ENCODE measurements at places on chromosomes 12 and 14.
A peak's percentile ranks its signal among the peaks of the same experiment; 100 is the strongest.

- no peak for DNase-seq
These were observed 5.5 kb downstream of the ZCCHC8 start for GRCh38 chr12:122495258-122495657.

- no peak for DNase-seq
These were observed 28.2 kb downstream of the GALNT16 start for GRCh38 chr14:69288011-69288771.

DNA sequence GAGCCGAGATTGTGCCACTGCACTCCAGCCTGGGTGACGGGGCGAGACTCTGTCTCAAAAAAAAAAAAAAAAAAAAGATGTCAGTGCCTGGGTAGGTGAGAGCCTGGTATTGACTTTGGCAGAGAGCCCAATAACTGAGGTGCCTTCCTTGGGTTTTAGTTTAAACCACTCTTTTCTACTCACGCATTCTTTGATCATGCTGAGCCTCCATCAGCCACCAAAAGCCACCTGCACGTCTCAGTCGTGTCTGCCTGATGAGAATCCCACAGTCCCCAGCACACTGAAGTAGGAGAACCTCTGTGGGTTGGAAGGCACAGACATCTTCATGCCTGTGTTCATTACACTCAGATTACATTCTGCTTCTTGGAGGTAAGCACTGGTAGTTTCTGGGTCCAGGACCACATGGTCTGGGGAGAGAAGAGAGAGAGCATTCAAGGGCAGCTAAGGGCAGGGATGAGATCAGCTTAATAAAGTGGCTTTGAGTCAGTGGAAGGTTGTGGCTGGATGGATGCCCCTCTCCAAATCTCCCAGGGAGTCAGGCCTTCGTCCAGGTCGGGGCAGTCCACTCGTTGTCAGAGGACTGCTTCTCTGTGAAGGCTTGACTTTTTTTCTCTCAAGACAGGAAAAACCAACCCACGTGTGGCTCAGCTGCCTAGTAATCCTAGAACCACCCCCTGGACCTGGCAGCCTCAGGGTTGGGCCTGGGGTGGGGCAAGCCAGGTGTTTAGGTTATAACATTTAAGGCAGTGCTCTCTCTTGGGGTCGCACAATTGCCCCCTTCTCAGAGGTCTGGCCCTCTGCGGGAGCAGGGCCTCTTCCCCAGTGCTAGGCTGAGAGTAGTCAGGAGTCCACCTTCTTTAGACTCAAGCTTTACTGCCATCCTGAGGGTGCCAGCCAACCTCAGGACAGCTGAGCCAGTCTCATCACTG lies 32.6 kb upstream of the MAX start:
- no peak for DNase-seq

DNA sequence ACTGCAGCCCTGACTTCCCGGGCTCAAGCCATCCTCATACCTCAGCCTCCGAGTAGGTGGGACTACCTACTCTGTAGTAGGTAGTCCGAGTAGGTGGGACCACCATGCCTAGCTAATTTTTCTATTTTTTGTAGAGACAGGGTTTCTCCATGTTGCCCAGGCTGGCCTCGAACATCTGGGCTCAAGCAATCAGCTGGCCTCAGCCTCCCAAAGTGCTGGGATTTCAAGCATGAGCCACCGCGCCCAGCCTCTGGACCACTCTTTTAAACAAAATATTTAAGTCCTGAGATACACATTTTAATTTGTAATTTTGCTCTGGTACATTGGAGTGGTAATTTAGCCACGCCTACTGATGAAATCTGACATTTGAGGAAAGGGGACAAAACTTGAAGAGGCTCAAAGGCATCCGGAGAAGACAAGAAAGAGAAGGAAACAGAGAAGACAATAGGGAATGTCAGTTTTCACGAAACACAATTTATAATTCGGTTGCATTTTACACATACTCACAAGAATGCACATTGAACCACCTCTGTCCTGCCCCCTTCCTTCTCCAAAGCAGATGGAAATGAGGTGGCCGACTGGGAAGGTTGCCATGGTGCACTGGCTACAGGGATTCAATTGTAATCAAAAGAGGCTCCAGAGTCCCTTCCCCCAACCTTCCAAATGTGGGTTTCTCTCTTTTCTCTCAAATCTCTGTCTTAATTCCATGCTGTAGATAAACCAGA lies 9.7 kb upstream of the TUBA1A start:
- no peak for DNase-seq

- no peak for DNase-seq
These were observed 800.2 kb upstream of the LRFN5 start for GRCh38 chr14:40806471-40806870.

DNA sequence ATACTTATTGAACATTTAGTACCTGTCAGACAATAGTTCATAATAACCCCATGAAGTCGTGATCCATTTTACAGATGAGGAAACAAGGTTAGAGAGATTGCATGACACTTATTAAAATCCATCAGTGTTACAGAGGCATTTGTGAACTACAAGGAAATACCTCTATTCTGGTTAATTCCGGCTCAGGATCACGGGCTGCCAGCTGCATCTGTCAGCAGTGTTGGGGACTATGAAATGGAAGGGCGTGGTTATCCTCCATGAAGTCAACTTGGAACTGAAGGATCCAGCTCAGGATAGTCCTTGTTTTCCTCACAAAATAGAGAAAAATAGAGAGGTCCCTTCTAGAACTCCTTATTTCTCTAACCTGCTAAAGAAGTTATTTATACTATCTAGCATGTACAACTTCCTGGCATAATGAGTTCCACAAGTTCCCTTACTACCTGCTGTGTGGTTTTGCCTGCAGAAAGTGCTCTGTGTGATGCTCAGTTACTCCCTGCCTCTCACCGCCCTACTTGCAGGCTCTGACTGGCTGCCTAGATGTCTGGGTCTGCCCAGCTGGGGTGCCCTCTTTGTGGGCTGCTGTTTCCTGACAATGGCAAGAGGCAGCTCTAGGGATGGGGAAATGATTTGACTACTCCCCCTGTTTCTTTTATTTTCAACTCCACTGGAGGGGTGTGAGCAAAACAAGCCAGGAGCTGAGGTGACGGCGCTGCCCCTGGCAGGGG lies 36.8 kb downstream of the PLXNC1 start:
- DNase-seq: no peak

GRCh38 chr14:68292441-68293215 lies 473.0 kb downstream of the RAD51B start:
- no peak for DNase-seq

DNA sequence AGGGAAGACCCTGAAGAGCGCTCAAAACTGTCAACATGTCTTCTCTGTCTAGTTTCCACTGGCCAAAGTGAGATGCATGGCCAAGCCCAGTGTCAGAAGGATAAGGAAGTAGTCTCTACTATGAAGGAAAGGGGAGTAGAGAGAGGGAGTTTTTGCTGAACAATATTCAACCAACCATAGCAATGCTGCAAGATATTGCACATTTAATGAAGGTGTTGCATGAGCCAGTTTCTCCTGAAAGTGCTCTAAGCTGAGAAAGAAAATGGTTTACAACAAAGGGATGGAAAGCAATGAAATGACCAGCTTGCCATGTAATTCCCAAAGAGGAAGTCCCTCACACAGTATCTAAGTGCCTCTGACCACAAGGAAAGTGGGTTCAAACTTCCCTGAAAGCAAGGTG lies 40.0 kb upstream of the NID2 start:
- DNase-seq: no peak

- DNase-seq: no peak
These were observed 244.2 kb downstream of the KSR2 start for GRCh38 chr12:117724543-117724942.

GRCh38 chr12:19764408-19764807 lies 325.1 kb downstream of the AEBP2 start:
- DNase-seq: no peak

DNA sequence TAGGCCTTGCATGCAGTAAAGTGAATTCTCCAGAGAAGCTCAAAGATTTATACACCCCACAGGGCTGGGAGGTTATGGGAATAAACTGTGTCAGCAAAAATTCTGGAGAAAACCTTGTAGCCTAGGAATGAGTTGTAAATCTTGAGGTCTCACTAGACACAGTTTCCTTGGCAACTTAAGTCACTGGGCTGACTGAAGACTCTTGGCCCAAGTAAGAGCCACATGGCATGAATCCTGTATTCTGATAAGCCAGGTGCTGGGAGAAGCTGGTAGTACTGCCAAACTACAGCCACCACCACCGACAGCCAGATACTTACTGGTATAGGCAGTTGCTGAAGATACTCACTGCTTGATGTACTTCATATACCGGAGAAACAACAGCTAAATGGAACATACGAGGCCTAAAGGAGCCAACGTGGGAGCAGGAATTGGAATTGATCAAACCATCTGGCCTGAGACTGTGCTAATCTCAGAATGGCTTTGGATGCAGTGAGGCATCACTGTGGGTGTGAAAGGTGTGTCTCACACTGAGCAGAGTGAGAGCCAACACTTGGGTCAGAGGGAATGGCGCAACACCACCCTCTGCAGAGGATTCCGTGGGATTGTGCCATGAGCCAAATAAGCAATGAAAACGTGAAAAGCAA lies 102.8 kb upstream of the TMCC3 start:
- DNase-seq: no peak

- no peak for DNase-seq
These were observed 3.7 kb downstream of the CLEC4A start for GRCh38 chr12:8127138-8127537.

- no peak for DNase-seq
These were observed 60.0 kb upstream of the ELK3 start for GRCh38 chr12:96134200-96134599.

DNA sequence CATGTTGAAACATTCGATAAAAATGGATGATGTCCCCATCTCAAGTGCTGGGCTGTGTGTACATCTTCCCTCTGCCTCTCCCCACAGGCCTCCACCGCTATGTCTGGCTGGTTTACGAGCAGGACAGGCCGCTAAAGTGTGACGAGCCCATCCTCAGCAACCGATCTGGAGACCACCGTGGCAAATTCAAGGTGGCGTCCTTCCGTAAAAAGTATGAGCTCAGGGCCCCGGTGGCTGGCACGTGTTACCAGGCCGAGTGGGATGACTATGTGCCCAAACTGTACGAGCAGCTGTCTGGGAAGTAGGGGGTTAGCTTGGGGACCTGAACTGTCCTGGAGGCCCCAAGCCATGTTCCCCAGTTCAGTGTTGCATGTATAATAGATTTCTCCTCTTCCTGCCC lies 8.6 kb downstream of the PEBP1 start:
- no peak for DNase-seq

GRCh38 chr12:94172031-94172430 lies 23.7 kb downstream of the PLXNC1 start:
- no peak for DNase-seq

- no peak for DNase-seq
These were observed 57.0 kb upstream of the PNMA1 start for GRCh38 chr14:73770977-73771847.

GRCh38 chr14:93994919-93995682 lies 2.0 kb upstream of the CCDC197 start:
- DNase-seq: peak; percentile 45

- no peak for DNase-seq
These were observed 1109.8 kb downstream of the TMTC2 start for GRCh38 chr12:83796531-83796930.

GRCh38 chr12:80778005-80778541 lies 61.4 kb downstream of the MYF5 start:
- no peak for DNase-seq

DNA sequence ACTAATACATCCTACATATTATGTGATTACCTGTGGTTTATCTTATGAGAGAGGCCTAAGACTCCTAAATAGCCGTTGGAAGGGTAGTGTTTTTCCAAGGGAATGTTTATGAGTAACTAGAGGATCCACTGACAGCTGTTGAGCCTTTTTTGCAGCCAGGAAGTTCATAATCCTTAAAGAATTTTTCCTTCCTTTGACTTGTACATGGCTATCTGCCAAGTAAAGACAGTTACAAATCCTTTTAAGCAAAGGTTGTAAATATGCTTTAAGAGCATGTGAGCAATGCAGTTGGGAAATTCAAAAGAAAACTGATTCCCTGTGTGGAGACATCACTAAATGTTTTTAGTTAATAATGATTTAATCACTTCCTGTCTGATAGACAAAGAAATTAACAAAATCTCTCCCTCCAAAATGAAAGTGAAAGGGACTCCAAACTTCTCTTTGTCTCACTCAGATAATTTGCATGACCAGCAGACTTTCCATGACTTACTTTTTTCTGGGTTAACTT lies 333.8 kb downstream of the PDZRN4 start:
- no peak for DNase-seq

DNA sequence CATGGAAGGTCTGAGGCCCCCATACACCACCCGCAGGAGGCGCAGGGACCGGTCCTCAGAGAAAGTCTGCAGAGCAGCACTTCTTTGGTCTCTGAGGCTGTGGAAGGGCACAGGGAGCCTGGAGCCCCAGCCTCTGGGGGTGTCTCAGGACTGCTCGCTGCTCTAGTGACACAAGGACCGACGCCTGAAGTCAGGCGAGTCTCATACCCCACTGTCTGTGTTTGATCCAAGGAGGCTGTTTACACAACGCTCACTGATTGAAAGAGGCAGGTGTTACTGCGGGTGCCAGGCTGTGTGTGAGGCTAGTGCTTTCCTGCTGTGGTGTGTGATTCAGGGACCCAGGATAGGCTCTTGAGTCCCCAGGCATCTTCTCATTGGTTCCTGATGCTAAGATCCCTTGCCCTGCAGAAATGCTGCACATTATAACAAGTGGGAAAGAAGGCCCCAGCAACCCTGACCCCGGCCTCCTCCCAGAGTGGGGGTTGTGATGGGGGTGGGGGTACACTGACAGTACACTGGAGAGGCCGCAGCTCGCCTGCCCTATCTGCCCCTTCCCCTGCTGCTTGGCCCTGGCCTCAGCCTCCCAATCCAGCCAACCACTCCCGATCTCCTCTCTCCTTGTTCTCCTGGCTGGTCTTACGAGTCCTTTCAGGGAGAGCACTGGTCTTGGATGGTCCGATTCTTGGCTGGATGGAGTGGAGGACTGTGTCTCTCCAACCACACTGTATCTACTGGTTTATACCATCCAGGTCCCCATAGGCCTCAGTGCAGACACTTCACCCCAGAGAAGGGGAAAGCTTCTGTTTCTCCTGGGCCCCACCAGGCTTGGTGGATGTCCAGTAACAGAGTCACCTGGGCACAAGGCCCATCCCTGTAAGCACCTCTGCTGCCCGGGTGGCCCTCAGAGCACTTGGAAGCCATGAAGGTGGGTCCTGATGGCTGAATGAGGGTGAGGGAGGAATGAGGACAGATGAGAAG lies 6.6 kb downstream of the CACNA2D4 start:
- no peak for DNase-seq

GRCh38 chr12:106154751-106155273 lies 16.1 kb upstream of the NUAK1 start:
- DNase-seq: no peak

DNA sequence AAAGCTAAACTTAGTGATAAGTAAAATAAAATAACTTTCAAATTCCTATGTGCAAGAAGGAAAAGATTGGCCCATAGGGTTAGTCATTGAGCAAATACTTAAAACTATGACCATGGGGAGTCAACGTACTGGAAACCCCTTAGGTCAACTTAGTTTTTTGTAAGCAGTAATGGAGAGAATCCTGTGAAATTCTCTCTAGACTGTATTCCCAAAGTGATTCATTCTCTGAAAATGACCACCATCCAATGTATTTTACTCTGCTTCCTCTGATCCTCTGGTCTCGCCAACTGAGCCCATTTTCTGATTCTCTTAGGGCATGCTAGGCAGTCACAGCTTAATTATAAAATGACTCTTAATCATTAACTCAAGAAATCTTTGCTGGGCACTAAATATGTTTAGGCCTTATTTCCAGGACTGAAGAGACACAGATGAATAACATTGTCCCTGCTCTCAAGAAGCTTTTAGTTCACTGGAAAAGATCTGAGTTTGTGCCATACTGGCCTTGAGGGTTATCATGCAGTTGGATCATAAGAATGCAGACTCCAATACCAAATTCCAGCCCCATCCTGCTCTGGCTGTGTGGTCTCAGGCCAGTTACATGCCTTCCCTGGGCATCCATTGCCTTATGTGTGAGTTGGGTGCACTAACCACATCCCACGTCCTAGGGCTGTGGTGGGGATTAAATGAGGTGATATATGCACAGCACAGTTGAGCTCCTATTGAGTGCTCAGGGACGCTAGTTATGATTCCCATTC lies 732.4 kb downstream of the AACS start:
- no peak for DNase-seq
